Stimulated activated CD8-positive, alpha-beta memory T cell treated with anti-CD3 and anti-CD28 coated beads, Interleukin-12 subunit alpha, Interleukin-12 subunit beta, amount 100 ng/mL, for 1 hour (primary cell): ENCODE measurements at places on chromosomes 12 and 14.

DNA sequence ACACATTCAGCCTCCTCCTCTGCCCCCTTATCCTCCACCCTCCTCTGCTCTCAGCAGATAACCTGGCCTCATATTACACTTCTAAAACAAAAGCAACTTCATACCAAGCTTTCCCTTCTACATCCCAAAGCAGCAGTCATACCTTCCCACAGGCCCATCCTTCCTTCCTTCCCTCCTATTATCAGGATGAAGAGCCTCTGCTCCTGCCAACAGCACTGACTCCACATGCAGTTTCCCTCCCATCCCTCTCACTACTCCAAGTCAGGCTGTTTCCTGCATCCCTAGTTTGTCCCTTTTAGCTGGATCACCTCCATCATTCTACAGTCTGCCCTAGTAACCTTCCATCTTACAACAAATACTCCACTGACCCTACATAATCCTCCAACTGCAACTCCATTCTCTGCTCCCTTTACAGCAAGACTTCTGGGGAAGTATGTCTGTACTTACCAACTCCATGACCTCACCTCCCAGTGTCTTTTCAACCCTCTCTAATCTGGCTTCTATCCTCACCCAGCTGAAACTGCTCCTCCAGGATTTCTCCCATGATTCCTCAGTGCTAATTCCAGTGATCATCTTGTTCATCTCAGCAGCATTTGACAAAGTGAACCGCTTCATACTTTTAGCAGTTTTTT is 4.9 kb upstream of the YEATS4 start:
- DNase-seq = no peak

DNA sequence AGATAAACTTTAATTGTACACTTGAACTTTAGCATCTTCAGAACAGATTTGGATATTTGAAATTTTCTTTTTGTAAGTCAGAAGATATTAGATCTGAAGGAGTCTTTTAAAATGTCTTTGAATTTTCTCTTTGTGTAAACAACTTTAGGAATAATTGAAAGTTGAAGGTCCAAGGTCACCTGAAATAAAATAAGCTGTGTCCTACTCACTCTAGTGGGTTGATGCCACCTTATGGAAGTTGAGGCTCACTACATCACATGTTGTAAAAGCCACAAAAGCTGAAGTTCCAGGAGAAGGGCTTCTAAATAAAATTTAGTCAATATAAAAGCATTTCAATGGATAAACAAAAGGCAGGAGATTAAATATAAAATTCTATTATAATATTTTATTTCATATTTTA is 122.0 kb upstream of the ATXN7L3B start:
- DNase-seq = no peak

- DNase-seq = no peak
These were observed 27.8 kb downstream of the SLC6A12 start for GRCh38 chr12:186006-186625.

DNA sequence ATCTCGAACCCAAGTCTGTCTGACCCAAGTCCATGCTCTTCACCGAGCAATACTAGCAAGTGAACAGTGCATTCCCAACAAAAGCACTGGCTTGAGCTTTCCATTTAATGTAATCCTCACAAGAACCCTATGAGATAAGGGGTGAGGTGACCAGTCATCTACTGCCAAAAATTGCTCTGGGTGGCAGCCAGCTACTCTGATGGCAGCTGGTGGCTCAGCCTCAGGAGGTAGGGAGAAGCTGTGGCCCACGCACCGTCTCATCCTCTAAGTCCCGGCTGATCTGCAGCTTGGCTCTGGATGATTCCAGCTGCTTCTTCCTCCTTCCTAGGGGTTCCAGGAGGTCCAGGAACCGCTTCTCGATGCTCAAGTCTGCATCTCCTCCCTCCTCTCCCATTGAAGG is 75.2 kb downstream of the PLEKHG3 start:
- no peak for DNase-seq

DNA sequence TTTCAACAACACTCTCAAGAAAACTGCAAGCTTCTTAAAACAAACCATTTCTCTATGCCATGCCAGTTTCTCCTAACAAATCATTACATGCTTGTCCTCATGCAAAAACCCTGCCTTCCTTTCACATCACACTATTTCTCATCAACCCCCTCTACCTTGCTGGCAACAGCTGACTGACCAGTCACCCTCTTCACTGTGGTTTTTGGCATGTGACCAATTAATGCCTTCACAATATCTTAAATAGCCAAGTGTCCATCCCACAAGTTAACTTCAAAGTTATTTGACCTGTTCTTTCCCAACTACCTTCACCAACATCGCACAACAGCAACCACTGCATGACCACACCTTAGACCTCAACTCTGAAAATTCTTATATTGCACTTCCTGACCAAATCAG is 159.6 kb downstream of the CEP128 start:
- no peak for DNase-seq

- DNase-seq = no peak
These were observed 18.7 kb upstream of the CDCA4 start for GRCh38 chr14:105039458-105040205.

DNA sequence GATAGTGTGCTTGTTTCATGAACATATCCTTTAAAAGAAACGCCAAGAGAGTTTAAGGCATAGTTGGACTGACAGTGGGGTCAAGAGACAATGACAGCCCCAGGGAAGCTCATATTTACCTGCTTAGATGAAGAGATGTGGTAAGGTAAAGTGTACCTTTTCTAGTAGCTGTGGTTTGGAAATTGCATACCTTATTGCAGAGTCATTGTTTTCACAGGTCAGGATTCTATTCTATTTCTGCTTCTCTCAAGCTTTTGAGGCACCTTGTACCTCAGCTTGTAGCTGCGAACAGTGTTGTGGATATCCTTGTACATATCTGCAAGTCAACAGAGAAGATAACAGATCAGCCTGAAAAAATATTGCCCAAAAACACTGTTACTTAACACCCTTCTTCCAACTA is 47.7 kb downstream of the ATP6V1D start:
- no peak for DNase-seq

GRCh38 chr14:76484355-76484754 is 108.4 kb downstream of the ESRRB start:
- no peak for DNase-seq

DNA sequence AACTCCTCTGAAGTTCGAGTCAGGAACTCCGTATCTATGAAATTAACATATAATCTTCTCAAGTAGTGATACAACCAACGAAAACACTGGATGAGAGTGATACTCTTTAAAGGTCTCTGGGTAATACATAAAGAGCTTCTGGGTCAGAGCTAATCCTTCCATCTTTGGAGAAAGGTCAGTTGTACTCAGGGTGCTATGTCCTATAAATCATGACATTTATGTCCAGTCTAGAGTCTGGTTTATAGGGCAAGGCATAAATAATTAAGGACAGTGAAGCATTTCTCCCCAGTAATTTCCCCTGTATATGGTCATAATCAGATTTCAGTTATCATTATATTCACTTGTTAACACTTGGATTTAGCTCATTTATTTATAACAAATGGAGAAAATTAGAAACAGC is 90.6 kb downstream of the ACSS3 start:
- DNase-seq = no peak
